ENCODE measurements at places on chromosomes 13 and 19.

DNA sequence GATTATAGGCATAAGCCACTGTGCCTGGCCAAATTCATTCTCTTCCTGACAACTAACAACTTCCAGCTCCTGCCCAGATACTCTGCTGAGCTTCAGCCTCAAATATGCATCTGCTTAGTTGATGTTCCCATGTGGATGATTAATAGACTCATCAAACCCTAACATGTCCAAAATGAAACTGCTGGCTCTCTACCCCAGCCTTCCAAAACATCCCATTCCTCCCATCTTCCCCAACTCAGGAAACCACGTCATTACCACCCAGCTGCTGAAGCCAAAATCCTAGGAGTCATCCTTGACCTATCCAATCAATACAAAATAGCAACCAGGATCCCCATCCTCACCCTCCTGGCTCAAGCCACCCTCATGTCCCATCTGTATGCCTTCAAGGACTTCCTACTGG lies 20.9 kb downstream of the POU2F2 start:
- no peak for DNase-seq

GRCh38 chr19:3344608-3345598 lies 21.5 kb upstream of the NFIC start:
- no peak for DNase-seq

GRCh38 chr13:25196971-25197370 lies 24.9 kb upstream of the AMER2 start:
- DNase-seq: no peak

GRCh38 chr19:46604781-46605355 lies 3.7 kb downstream of the CALM3 start:
- DNase-seq: no peak

DNA sequence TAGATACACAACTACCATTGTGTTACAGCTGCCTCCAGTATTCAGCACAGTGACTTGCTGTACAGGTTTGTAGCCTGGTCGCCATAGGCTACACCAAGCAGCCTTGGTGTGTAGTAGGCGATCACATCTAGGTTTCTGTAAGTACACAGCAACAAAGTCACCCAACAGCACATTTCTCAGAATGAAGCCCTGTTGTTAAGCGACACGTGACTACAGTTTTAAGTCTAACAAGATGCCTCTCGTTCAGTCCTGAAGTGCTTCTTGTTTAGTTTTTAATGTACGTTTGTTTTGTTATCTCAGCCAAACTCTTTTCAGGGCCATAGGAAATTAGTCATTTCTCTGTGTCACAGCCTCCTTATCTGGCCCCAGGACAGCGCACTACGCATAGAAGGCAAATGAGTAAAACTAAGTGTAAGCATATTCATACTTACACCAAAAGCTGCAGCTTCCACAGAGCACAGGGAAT lies 50.0 kb upstream of the GPR183 start:
- peak; percentile 62 for DNase-seq

GRCh38 chr13:48397744-48398143 lies 15.2 kb downstream of the LPAR6 start:
- no peak for DNase-seq

- no peak for DNase-seq
Measured at GRCh38 chr13:47747901-47748300, 253.2 kb downstream of the SUCLA2 start.

DNA sequence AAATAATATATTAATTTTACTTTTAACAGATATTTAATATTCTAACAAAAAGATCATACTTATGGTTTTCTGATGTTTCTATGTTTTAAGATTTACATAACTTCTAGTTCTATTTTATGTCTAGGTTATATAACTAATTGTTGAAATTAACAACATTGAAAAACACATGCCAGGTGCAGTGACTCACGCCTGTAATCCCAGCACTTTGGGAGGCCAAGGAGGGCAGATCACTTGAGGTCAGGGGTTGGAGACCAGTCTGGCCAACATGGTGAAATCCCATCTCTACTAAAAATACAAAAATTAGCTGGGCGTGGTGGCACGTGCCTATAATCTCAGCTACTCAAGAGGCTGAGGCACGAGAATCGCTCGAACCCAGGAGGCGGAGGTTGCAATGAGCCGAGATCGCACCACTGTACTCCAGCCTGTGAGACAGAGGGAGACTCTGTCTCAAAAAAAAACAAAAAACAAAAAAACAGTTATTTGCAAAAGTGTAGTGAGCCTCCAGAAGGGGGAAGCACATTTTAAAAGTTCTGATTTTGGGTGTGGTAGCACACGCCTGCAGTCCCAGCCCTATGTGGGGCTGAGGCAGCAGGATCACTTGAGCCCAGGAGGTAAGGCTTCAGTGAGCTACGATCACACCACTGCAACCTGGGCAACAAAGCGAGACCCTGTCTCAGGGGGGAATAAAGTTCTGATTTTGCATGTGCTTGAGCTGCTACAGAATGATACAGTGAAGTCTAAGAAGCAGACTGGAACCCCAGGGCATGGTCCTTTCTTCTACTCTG lies 18.7 kb downstream of the MIPEP start:
- DNase-seq: no peak

DNA sequence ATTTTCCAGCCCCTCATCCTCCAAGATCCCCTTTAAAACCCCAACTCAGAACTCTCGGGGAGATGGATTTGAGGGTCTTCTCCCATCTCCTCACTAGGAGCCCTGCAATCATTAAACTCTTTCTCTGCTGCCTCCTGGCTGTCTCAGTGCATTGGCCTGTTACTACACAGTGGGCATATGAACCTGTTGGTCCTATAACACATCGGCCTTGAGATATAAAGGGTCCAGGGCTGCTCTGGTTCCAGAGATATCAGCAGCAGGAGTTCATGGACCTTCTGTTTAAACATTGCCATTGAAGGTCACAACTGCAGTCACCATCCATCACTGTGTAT lies 3.8 kb upstream of the METTL21C start:
- DNase-seq: no peak

GRCh38 chr19:32404213-32404932 lies 1.2 kb upstream of the DPY19L3 start:
- no peak for DNase-seq

GRCh38 chr13:44747179-44747578 lies 171.0 kb upstream of the TSC22D1 start:
- no peak for DNase-seq

GRCh38 chr13:25529425-25529824 lies 157.7 kb downstream of the ATP8A2 start:
- no peak for DNase-seq

GRCh38 chr19:8096071-8096470 lies 43.5 kb downstream of the CCL25 start:
- no peak for DNase-seq

DNA sequence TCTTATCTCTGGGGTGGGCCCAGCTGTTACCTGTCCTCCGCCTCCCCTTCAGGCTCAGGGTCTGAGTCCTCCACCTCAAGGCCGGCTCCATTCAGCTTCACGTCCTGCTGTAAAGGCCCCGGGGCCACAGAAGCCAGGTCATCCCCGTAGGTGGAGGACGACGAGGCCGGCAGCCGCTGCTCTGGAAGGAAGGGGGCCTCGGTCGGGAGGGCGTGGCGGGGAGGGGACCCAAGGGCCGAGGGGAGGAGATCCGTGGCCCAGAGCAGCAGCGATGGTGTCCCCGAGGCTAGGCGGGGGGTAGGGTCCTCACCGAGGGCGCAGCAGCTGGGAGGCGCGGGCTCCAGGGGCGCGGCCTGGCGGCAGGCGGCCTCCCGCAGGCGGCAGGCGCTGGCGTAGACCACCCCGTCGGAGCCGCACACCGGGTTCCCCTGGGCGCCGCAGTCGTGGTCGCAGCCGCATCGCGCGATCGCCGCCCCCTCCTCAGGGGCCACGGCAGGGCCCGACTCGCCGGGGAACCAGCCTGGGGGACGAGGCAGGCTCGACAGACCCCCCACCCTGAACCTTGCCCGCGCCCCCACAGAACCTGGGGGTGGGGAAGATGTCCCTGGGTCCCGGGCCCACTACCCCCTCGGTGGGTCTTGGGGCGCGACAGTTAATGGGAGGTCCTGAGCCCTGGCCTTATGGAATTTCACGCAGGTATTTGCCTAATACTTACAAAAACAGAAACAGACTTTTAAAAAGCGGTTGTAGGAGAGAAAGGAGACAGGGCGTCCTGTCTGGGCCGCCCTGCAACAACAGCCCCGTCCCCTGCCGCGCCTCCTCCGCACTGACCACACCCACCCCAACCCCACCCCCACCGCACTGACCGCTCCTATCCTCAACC lies 7.6 kb downstream of the F2RL3 start:
- no peak for DNase-seq

DNA sequence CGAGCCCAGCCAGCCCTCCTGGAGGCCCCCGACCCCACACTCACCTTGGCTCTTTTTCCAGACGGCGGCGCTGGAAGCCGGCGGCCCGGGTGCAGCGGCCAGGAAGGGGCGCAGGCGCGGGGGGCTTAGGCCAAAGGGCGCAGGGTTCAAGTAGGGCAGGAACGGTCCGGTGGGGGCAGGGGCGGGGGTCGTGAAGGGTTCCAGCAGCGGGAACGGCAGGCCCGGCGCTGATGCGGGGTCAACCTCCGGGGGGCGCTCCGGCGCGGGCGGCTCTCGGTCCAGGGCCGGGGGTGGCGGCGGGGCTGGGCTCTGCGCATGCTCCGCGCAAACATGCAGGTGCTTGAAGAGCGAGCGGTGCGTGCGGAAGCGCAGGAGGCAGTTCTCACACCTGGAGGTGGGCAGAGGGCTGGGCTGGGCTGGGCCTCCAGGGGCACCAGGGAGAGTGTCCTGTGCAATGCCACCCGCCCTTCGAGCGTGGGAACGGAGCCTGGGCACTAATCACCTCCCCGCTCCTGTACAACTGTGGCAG lies 2.3 kb downstream of the ZNF414 start:
- DNase-seq: no peak

DNA sequence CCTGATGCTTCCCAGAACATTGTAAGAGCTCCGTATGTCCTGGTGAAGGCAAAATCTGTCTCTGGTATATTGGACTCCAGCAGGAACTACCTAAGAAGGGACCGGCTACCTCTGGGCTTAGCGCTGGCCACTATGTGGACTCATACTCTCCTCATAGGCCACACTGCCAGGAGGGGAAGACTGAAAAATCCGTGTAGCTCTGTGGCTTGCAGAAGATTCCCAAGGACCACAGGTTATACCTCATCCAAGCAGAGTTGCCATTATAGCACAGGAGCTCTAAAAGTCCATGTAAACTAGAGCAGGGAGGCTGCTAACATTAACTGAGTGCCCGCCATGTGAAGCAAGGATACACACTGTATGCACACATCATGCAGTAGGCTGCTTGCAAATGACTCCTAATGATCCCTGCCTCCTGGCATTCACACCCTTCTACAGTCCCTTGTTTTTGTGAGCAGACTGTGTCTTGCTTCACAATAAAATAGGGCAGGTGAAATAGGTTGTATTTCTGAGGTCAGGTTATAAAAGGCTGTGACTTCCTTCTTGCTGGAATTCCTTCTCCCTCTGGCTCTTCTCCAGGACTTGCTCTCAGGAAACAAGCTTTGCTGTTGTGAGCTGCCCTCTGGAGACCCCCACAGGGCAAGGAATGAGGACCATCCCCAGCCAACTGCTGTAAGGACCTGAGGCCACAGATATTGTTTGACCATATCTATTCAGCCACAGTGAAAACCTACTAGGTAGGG lies 192.6 kb upstream of the UBL3 start:
- DNase-seq: no peak

DNA sequence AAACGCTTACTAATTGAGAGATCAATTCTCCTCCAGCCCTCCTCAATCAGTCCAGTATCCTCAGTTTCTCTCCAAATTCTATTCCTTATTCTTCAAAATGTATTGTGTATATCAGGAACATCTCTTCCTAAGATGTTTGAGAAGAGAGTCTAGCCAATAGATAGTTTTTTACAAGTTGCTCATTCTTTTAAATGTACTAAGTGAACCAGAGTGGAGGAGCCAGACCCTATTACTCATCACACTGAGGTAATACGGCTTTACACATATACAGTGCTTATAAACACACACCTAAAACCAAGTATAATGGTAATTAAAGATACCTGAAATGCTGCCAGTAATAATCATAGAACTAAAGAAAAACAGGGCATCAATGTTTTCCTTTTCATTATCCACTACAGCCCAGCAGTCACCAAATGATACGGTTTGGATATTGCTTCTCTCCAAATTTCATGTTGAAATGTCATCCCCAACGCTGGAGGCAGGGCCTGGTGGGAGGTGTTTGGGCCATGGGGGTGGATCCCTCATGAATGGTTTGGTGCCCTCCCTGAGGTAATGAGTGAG lies 45.2 kb upstream of the HMGB1 start:
- DNase-seq: no peak

GRCh38 chr13:90889906-90890834 lies 457.3 kb upstream of the MIR17HG start:
- DNase-seq: no peak

DNA sequence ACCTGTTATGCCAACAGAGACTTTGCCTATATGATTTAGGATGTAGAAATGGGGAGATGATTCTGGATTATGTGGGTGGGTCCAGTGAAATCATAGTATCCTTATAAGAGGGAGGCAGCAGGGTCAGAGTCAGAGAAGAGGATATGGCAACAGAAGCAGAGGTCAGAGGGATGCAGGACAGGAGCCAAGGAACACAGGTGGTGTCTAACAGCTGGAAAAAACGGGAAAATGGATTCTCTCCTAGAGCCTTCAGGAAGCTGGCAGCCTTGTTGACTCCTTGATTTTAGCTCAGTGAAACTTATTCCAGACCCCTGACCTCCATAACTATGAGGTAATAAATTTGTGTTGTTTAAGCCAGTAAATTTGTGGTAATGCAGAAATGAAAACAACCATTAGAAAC lies 28.8 kb upstream of the OXGR1 start:
- DNase-seq: no peak

GRCh38 chr13:96652506-96652905 lies 341.8 kb downstream of the OXGR1 start:
- no peak for DNase-seq

DNA sequence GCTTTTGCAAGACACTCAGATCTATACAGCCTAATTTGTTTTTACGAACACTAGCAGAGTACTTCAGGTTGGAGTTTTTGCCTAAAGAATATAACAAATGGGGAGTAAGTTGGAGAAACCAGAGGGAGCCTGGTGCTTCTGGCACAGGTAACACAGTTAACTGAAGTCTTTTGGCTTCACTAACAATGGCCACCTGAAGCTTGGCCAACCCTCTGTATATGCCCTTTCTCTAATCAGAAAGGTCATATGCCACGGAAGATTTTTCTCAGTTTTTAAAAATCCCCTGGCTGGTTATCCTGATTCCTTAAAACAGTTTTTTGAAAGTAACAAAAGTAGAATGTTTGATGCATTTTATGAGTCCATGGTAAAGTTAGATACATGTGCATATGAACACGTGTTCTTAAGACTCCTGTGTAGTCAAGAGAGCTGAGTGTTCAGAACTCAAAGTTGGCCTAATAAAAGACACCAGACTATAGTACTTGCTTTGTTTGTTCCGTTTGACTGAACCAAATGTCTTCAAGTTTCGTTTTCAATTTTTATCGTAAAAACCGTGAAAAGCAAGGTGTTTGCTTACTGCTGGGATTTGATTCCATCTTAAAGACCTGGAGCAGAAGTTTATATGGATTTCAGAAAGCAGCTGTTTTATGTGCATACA lies 137.5 kb downstream of the KCNRG start:
- DNase-seq: peak; percentile 36

GRCh38 chr13:109412283-109412901 lies 374.0 kb downstream of the IRS2 start:
- no peak for DNase-seq

Data from CD4-positive, alpha-beta T cell treated with Interferon alpha-2 for 1 hour (primary cell).